ENCODE measurements at places on chromosomes 12 and 14. TPM values are rescaled to one million over a fixed set of nuclear protein-coding genes. Genes with fewer than 3 reads are reported as not detected.

Gene FOXA1
- total RNA-seq = 0.07 TPM

Gene ALX1
- not detected for total RNA-seq

DNA sequence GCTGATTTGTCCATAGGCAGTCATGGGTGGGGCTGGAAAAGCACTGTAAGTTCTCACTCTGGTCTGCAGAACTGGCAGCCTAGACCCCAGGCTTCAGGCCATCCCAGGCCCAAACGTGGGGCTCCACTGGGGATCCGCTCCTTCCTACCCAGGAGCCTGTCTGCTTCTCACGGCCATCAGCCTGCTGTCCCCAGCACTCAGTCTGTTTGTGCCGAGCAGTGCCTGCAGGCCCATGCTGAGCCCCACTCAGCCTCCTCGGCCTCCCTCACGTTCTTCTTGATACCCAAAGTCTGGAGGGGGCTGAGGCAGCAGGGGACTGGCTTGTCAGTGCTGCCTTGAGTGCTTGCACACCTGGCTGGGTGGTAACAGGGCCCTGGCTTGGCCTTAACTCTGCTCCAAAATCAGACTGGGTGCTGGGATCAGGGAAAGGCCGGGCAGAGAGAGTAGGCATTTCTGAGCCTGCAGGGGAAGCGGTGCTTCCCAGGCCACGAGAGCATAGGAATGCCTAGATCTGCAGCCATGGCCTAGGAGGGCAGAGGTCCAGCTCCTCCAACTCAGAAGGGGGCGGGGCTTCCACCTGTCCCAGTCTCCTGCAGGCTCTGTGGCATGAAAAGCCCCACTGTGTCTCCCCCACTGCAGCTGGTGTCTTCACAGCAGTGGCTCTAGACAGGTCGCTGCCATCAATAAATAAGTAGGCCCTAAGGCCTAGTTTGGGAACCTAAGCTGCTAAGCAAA lies 772.4 kb upstream of the FBXO33 start:
- H3K36me3 ChIP-seq = no peaks in the 10 kb centered on the region
- H3K4me3 ChIP-seq = no peak overlapping the region
- no peak overlapping the region for H3K27ac ChIP-seq

DNA sequence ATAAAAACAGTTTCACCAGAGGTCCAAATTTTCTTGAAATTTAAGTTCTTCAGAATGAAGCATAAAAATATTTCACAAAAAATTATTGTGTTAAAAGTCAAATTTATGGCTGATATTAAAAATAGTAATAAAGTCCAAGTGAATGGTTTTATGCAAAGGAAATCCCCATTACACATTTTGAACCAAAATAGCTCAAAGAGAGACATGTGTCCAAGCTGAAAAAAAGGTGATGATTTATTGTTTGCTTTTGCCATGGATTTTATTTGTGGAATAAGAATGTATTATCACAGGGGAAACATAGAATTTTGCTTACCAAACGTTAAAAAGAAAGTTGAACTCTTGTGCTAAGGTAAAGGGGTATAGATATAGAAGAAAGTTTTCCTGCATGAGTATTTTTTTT lies 4.6 kb downstream of the FOXG1 start:
- DNase-seq = no peak
- no peak overlapping the region for H3K27ac ChIP-seq
- peaks cover 1% of the 10 kb centered on the region for H3K4me1 ChIP-seq
- peaks cover 61% of the 10 kb centered on the region for H3K27me3 ChIP-seq
- no peak overlapping the region for H3K4me3 ChIP-seq

DNA sequence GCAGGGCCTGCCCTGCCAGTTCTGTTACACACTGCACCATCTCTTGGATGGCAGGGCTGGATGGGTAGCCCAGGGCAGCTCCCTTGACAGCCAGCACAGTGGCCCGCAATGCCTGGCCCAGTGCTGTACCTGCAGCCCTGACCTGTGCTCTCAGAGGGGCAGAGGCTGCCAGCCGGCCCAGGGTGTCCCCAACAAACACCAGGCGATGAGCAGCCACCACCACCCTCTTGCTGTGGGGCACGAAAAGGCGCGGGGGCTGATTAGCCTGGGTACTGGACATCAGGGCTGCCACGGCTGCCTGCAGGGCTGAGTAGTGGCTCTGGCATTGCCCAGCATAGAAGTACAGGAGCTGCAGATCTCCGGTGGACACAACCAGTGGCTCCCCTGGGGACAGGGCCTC lies 4.6 kb upstream of the SLC22A17 start:
- peaks cover 23% of the 10 kb centered on the region for H3K27me3 ChIP-seq
- DNase-seq = no peak
- no peak overlapping the region for H3K4me3 ChIP-seq
- H3K27ac ChIP-seq = no peak overlapping the region
- peaks cover 13% of the 10 kb centered on the region for H3K4me1 ChIP-seq

DNA sequence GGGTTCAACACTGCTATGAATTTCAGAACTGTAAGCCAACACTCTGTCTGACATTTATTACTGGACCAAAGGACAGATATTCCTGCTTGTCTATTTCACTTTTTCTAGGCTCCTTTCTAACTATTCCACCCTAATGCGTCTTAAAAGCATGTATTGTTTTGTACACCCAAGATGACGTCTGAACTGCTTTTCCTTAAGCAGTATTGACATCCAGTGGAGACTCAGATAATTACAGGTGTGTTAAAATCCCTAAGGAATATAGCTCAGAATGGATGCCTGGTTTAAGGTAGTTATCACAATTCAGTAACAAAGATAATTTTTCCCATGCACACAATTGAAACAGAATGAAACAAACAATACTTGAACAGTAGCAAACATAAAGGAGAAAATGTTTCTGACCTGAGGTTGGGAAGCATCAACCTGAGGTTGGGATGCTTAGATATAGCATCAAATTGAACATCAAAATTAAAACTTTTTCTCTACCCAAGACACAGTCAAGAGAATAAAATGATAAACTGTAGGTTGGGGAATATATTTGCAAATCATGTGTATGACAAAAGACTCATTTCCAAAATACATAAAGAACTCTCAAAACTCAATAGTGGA lies 93.7 kb upstream of the PTPRR start:
- no peak for DNase-seq
- no peak overlapping the region for H3K4me3 ChIP-seq
- H3K27ac ChIP-seq = no peak overlapping the region
- H3K4me1 ChIP-seq = no peaks in the 10 kb centered on the region

- peaks cover 1% of the 10 kb centered on the region for H3K36me3 ChIP-seq
- no peaks in the 10 kb centered on the region for H3K27me3 ChIP-seq
- peaks cover 48% of the 10 kb centered on the region for H3K4me1 ChIP-seq
- peak within 1 kb of the TSS; percentile 58 for H3K27ac ChIP-seq
- H3K4me3 ChIP-seq = peak within 1 kb of the TSS; percentile 81
- DNase-seq = peak; percentile 30
These were observed at the start of gene CRIP1 for GRCh38 chr14:105486163-105486973. Gene CRIP1, plus strand, starts transcription at chr14:105486886. Its CDS starts 374 bp downstream, at chr14:105487260.

Gene ADAMTS20
- total RNA-seq = not detected

- no peak overlapping the region for H3K4me3 ChIP-seq
- H3K4me1 ChIP-seq = no peaks in the 10 kb centered on the region
- no peak overlapping the region for H3K27ac ChIP-seq
- H3K36me3 ChIP-seq = no peaks in the 10 kb centered on the region
- DNase-seq = no peak
These were observed 107.9 kb downstream of the PTPRQ start for GRCh38 chr12:80551897-80552296.

GRCh38 chr12:29743077-29743476 lies 40.7 kb downstream of the TMTC1 start:
- DNase-seq = no peak
- no peak overlapping the region for H3K4me3 ChIP-seq
- peaks cover 1% of the 10 kb centered on the region for H3K27me3 ChIP-seq
- no peaks in the 10 kb centered on the region for H3K4me1 ChIP-seq
- no peaks in the 10 kb centered on the region for H3K36me3 ChIP-seq
- no peak overlapping the region for H3K27ac ChIP-seq

- no peaks in the 10 kb centered on the region for H3K27me3 ChIP-seq
- no peaks in the 10 kb centered on the region for H3K4me1 ChIP-seq
- no peaks in the 10 kb centered on the region for H3K36me3 ChIP-seq
- DNase-seq = no peak
- no peak overlapping the region for H3K27ac ChIP-seq
- H3K4me3 ChIP-seq = no peak overlapping the region
These were observed 223.2 kb upstream of the FAR2 start for GRCh38 chr12:28925719-28926376.

Gene GXYLT1
- total RNA-seq = 6.7 TPM

- no peaks in the 10 kb centered on the region for H3K36me3 ChIP-seq
- no peak overlapping the region for H3K4me3 ChIP-seq
- no peaks in the 10 kb centered on the region for H3K4me1 ChIP-seq
- H3K27ac ChIP-seq = no peak overlapping the region
- DNase-seq = no peak
- H3K27me3 ChIP-seq = no peaks in the 10 kb centered on the region
These were observed 106.1 kb upstream of the FSCB start for GRCh38 chr14:44613061-44613712.

Gene SOAT2
- 0.57 TPM for total RNA-seq

Gene SLCO1B3
- not detected for total RNA-seq

DNA sequence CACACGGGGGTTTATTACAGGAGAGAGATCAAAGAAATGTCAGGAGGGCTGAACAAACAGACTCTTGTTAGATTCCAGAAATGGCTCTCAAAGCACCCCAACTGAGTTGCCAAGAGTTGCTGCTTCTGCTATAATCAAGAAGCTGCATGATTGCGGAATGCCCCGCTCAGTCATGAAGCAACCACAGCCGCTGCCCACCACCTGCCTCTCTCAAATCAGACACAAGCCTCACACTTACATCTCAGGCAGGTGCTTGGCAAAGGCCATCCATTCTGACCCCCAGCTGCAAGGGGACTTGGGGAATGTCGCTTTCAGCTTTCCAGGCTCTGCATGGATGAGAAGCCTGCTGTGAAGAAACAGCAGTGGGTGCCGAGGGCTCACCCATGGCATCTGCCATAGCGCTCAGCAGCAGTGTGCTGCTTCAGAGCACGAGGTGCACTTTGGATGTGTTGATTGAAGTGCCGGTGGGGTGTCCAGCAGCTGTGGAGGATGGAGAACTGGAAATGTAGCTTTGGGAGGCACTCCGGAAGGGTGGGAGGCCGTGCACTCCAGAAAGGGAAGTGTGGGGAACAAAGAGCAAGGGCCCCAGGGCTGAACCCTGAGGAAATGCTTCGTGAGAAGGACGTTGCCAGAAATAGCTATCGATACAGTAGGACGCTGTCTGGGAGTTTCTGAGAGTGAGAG lies 37.7 kb downstream of the LRRC74A start:
- H3K27me3 ChIP-seq = peaks cover 3% of the 10 kb centered on the region
- peaks cover 40% of the 10 kb centered on the region for H3K4me1 ChIP-seq
- peak; percentile 29 for DNase-seq
- no peak overlapping the region for H3K4me3 ChIP-seq
- H3K27ac ChIP-seq = no peak overlapping the region

DNA sequence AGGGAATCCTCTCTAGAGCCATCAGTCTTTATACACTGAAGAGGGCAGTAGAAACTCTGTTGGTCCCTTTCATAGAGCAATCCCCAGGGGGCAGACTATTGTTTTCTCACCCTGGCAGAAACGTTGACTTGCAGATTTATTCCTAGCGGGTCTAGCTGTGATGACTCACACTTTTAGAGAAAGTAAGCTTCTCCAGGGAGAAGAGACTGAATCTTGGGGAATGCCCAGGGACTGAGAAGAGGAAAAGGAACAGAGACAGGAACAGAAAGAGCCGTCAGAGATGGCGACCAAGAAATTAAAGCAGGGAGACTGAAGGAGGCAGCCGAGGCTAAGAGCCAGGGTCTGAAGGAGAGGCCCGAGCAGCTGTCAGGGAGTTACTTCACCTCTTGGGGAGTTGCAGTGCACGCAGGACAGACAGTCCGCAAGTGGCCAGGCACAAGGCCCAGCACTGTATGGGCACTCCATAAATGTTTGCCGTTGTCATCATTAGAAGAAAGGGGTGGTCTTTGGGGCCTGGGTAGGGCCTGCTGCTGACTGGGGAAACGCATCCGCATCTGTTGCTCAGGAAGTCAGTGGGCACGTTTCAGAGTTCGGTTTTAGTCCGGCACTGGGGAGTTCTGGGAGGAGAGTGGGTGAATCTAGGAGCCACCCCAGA lies 13.0 kb downstream of the PLEKHG6 start:
- peak overlapping the region; percentile 89 for H3K27ac ChIP-seq
- peak overlapping the region; percentile 24 for H3K4me3 ChIP-seq
- H3K36me3 ChIP-seq = peaks cover 6% of the 10 kb centered on the region

GRCh38 chr14:91575469-91576208 lies 65.5 kb upstream of the PPP4R3A start:
- H3K4me1 ChIP-seq = peaks cover 18% of the 10 kb centered on the region
- no peak overlapping the region for H3K27ac ChIP-seq
- H3K4me3 ChIP-seq = no peak overlapping the region

DNA sequence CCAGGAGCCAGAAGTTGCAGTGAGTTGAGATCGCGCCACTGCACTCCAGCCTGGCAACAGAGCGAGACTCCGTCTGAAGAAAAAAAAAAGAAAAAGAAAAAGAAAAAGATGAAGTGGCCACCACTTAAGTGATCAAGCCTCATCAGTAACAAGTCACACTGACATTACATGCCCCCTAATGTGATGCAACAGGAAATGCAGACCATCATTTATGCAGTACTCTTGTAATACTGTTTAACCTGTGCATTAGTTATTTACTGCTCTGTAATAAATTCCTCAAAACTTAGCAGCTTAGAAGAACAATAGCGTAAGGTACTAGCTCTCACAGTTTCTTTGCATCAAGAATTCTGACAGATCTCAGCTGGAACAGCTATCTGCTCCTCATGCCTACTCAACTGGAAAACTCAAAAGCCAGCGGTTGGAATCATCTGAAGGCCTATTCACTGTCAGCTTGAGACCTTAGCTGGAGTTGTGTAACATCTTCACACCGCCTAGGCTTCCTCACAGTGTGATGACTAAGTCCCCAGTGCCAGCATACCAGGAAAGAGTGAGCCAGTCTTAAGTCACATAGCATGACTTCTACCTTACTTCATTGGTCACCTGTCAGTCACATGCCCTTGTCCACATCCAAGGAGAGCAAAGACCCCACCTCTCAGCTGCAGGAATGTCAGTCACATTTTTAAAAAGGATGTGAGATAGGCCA lies 31.5 kb downstream of the EPS8 start:
- peak; percentile 27 for DNase-seq
- H3K4me1 ChIP-seq = no peaks in the 10 kb centered on the region
- no peak overlapping the region for H3K27ac ChIP-seq
- peaks cover 25% of the 10 kb centered on the region for H3K27me3 ChIP-seq
- no peaks in the 10 kb centered on the region for H3K36me3 ChIP-seq

Gene CLSTN3
- 37.9 TPM for total RNA-seq

Gene YARS2
- total RNA-seq = 45.9 TPM

Gene PPP4R4
- 21.4 TPM for total RNA-seq

Gene LMNTD1
- not detected for total RNA-seq

- peaks cover 29% of the 10 kb centered on the region for H3K4me1 ChIP-seq
- H3K27ac ChIP-seq = no peak overlapping the region
- H3K36me3 ChIP-seq = no peaks in the 10 kb centered on the region
- no peak for DNase-seq
- H3K4me3 ChIP-seq = no peak overlapping the region
These were observed 3.4 kb upstream of the LGMN start for GRCh38 chr14:92751819-92752218.

GRCh38 chr14:50085570-50086320 lies 30.6 kb downstream of the VCPKMT start:
- H3K4me1 ChIP-seq = peaks cover 94% of the 10 kb centered on the region
- peaks cover 5% of the 10 kb centered on the region for H3K36me3 ChIP-seq
- H3K27ac ChIP-seq = peak overlapping the region; percentile 94
- H3K4me3 ChIP-seq = peak overlapping the region; percentile 45
- H3K27me3 ChIP-seq = no peaks in the 10 kb centered on the region
- peak; percentile 71 for DNase-seq

- H3K27ac ChIP-seq = peak overlapping the region; percentile 49
- no peak overlapping the region for H3K4me3 ChIP-seq
- no peaks in the 10 kb centered on the region for H3K27me3 ChIP-seq
- H3K36me3 ChIP-seq = peaks cover 34% of the 10 kb centered on the region
These were observed 3.8 kb upstream of the ARHGAP9 start for GRCh38 chr12:57483466-57483865.

Gene GLS2
- 8.7 TPM for total RNA-seq
